ENCODE measurements at places on chromosomes 4 and X. TPM values are rescaled to one million over a fixed set of nuclear protein-coding genes. Genes with fewer than 3 reads are reported as not detected.

DNA sequence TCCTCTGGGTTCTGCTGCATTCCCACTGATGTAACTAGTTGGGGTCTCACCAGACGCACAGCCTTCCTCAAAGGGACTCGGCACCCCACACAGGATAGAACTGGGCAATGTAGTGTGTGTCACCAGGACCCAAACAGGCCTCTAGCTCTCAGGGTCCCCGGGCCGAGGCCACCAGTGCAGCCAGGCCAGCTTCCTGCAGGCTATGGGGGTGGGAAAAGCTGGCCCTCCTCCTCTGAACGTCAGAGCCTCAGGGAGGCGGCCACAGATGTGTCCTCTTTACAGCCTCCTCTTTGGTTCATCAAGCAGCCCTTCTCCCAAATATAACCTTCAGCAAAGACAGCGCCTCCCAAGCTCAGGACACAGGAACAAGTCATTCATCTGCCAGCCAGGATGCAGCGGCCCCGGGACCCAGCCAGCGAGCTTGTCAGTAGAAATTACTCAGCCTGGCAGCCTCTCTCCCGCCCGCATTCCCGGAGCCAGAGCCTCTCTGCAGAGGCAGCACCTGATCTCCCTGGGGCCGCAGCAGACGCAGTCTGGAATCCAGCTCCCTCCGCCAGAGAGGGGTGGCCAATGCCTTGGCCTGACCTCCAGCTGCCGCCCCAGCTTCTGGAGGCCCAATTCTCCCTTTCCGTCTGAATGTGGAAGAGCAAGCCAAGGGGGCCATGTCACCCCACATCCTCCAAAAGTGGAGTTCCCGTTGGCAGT is 288.5 kb downstream of the FBXW7 start:
- H3K4me1 ChIP-seq, result peaks cover 8% of the 10 kb centered on the region
- H3K27ac ChIP-seq, result no peak overlapping the region
- DNase-seq, result no peak
- no peak overlapping the region for H3K4me3 ChIP-seq

SLC16A2 gene
- not detected for polyA plus RNA-seq

DNA sequence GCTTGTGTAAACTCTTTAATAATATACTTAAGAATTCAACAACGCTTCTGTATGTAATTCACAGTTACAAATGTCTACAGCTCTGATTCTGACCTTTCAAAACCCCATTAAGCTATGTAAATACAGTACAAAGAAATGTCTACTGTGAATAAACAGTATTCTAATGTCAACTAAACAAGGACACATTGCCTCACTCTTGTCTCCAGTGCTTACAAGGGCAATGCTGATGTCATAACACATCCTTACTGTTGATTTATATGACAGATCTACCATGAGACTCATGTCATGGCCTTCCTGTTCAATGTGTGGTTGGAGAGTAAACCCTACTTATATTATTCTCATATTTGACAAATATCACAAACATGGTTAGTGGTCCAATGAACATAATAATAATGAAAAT is 256.1 kb upstream of the ADGRL3 start:
- no peak overlapping the region for H3K27ac ChIP-seq
- no peaks in the 10 kb centered on the region for H3K4me1 ChIP-seq
- H3K27me3 ChIP-seq, result no peaks in the 10 kb centered on the region
- no peaks in the 10 kb centered on the region for H3K36me3 ChIP-seq
- no peak for DNase-seq

RHOXF2 gene
- polyA plus RNA-seq, result not detected

DNA sequence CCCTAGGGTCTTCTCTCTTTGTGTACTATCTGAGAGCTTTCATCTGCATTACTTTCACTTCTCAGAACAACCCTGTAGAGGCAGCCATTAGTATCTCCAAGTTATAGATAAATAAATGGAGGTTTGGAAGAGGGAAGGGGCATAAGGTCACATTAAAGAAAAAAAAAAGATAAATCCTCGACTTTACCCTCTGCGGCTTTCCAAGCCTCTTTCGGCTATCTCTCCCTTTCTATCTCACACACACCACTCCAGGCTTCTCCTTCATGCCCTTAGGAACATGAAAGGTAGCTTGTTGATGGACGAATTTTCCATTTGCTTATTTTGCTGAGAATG is 660 bp upstream of the ARHGEF9 start:
- no peak for DNase-seq
- no peak overlapping the region for H3K27ac ChIP-seq
- H3K4me3 ChIP-seq, result no peak overlapping the region
- no peaks in the 10 kb centered on the region for H3K4me1 ChIP-seq
- H3K27me3 ChIP-seq, result no peaks in the 10 kb centered on the region

Measured in CD4-positive, CD25-positive, alpha-beta regulatory T cell (primary cell).